NCI-H1092 (cell line): ENCODE measurements at places on chromosomes 5 and 9.

DNA sequence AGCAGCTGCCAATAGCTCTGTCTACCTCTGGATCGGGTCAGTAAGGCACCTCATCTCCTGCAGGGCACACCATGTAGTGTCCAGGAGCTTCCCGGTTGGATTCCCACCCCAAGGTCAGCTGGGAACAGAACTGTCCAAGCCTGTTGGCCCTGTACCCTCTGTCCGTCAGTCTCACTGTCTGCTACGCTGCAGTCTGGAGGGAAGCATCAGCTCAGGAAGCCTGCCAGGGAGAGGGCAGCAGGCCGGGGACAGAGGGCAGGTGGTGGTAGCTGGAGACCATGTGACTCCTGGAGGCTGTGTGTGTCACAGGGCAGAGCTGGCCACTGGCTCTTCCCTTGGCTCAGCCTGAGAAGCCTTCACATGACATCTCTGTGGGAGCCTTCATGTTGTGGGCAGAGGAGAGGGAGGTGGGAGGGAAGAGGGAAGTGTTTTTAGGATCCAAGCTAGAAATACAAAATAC is 134.5 kb downstream of the SEC61B start:
- no peak for DNase-seq

DNA sequence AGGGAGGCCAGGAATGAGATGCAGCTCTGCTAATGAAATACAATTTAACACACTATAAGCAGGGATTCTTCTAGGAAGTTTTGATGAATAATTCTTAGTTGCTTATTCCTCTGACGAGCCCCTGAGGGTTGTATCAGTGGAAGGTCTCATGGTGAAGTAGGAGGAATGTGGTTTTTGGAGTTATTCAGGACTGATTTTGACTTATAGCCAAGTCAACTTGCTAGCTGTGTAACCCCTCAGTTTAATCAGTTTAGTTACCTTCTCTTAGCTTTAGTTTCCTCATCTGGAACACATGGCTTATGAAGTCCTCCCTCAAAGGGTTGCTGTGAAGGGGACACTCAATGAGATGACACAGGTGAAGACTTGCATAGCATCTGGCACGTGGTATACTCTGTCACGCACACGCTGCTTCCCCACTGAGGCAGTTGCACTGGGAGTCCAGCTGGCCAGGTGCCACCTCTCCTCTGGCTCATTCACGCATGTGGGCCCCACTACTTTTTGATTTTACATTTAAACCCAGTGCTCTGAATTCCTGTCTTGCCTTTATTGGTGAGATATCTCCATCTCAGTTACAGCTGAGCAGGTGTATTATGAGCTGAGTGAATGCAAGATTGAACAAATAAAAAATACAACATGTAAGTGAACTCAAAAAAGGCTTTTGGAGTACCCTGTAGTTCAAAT is 415.0 kb downstream of the ARHGEF28 start:
- DNase-seq: peak; percentile 67

DNA sequence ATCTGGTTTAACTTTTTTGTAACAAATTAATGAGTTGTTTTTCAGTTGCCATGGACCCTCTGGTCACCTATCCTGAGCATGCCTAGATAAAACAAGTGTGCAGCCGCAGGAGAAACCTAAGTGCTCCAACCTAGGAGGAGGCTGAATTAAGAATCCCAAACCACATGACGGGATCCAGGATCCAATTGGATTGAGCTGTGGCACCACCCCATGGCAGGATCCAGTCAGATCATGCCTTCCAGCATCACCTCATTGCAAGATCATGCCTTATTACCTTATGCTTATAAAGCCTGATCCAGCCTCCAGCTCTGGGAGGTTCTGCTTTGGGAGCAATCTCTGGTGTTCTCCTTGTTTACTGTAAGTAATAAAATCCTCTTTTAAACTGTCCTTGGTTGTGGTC is 662.0 kb downstream of the TLR4 start:
- no peak for DNase-seq

- DNase-seq: peak; percentile 53
Observed at GRCh38 chr5:108101130-108101529, 280.8 kb downstream of the FBXL17 start.
